ENCODE measurements at places on chromosomes 7 and 10.

- DNase-seq, result no peak
Measured at GRCh38 chr7:41698114-41698513, 4.8 kb downstream of the INHBA start.

DNA sequence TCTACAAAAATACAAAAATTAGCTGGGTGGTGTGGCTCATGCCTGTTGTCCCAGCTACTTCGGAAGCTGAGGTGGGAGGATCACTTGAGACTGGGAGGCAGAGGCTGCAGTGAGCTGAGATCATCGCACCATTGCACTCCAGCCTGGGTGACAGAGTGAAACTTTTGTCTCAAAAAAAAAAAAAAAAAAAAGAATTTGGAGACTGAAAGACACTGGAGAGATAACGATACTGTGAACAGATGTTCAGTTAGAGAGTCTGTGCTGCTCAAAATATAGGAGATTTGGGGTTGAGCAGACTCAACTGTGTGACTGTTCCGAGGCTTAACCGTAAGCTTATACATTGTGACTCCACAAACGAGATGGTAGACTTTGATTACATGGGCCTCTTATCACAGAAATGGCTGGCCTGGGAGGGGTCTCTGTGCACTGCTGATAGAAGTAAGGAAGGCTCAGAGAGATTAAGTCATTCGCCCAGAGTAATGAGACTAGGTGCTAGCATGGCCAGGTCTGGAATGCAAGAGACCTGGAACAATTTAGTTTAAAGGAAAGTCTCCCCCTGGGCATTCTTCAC lies 19.4 kb downstream of the WBP1L start:
- DNase-seq, result no peak

GRCh38 chr10:28201410-28202400 lies 101.2 kb downstream of the MPP7 start:
- no peak for DNase-seq

- no peak for DNase-seq
Measured at GRCh38 chr10:121853950-121854349, 73.9 kb downstream of the ATE1 start.

DNA sequence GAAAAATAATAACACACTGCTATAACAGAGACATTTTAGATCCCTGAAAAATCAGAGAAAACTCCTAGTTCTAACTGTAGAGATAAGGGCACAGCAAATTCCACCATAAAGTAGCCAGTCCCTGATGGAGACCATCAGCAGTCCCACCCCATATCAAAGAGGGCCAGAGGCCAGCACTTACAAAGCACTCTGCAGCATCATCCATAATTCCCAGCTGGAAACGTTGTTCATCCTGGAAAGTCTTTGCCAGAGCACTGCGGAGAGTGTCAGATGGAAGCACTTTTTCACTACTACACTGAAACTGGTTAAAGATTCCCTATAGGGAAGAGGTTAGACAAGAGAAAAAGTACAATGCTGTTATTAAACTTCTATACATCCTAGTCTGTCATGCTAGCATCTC lies 45.8 kb downstream of the USP54 start:
- DNase-seq, result no peak

Data from hepatic stellate cell (primary cell).